ENCODE measurements at places on chromosomes 5 and 9. TPM values are rescaled to one million over a fixed set of nuclear protein-coding genes. Genes with fewer than 3 reads are reported as not detected.

Gene PLAC8L1
- 0.59 TPM for total RNA-seq

Gene TESK1
- total RNA-seq: 11.9 TPM

Gene CER1
- not detected for total RNA-seq

Gene GBGT1
- 6.9 TPM for total RNA-seq

Gene C9orf153
- total RNA-seq: 1.1 TPM

Gene ARHGEF28
- total RNA-seq: 8.1 TPM

Gene SLC27A6
- total RNA-seq: under 0.01 TPM

Gene FAM170A
- not detected for total RNA-seq

Gene HK3
- total RNA-seq: not detected

Gene CCDC192
- total RNA-seq: not detected

Measured in smooth muscle cell of the umbilical artery (primary cell).